CD8-positive, alpha-beta memory T cell (primary cell): ENCODE measurements at places on chromosomes 7 and 10. TPM values are rescaled to one million over a fixed set of nuclear protein-coding genes. Genes with fewer than 3 reads are reported as not detected.

The ZNF107 gene
- 13.5 TPM for total RNA-seq

The MOGAT3 gene
- total RNA-seq = not detected

The MDFIC gene
- total RNA-seq = 135 TPM

GRCh38 chr10:77287647-77288120 lies 349.9 kb downstream of the KCNMA1 start:
- H3K36me3 ChIP-seq = no peaks in the 10 kb centered on the region
- DNase-seq = no peak
- H3K4me3 ChIP-seq = no peak overlapping the region

DNA sequence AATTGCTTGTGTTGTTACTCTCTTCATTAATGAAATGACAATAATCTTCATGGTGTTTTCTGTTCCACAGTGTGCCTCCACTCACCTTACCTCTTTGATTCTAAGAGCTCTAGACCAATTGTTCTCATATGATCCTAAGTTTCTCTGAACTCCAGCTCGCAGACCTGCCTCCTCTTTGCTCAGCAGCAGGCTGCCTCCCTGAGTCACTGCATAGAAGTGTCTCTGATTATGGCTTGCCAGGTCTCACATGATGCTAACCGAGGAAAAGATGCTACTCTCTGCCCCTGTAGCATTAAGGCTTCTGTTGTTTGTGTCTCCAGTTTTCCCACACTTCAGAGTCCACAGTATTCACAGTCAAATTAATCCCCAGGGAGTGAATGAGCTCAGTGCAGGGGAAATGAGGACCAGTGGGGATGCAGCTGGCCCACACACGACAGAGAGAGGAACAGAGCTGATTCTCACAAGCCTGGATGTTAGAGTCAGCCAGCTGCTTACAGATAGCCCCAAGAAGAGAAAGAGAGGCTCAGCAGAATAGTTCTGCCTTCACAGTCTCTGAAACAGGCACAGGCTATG lies 145.9 kb upstream of the EGR2 start:
- no peaks in the 10 kb centered on the region for H3K36me3 ChIP-seq
- H3K4me1 ChIP-seq = no peaks in the 10 kb centered on the region
- DNase-seq = no peak
- no peak overlapping the region for H3K4me3 ChIP-seq
- H3K27ac ChIP-seq = no peak overlapping the region

- peaks cover 8% of the 10 kb centered on the region for H3K36me3 ChIP-seq
- H3K27ac ChIP-seq = no peak overlapping the region
- no peaks in the 10 kb centered on the region for H3K27me3 ChIP-seq
Measured at GRCh38 chr7:155750255-155751125, 61.8 kb downstream of the SHH start.

DNA sequence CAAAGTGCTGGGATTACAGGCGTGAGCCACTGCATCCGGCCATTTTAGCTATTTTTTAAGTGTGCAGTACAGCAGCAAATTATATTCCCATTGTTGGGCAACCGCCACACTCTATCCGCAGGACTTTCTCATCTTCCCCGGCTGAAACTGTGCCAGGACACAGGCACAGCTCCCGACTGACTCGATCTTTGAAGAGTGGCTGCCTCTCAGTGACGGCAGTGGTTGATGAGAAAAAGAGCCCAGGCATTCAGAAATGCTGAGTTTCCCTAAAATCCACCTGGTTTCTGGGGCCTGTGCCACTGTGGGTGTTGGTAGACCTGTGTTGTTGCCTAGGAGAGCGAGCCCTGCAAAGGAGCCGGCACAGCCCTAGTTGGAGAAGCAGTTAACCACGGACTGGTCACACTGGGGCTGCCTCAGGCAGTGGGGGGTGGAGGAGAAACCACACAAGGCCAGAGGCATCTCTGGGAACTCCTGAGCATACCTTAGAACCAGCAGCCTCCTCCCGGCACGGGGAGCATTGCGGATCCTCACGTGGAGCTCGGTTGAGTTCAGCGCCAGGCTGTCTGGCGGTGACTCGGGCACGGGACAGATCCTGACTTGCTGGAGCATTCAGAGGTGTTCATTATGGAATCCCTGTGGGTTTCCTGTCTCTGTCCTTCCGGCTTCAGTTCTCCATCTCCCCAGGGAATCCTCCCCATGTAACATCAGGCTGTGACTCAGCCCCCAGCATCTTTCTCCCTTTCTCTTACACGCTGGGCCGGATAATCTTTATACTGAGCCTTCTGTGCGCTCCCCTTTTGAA lies 16.2 kb downstream of the PFKFB3 start:
- no peak overlapping the region for H3K27ac ChIP-seq
- no peaks in the 10 kb centered on the region for H3K27me3 ChIP-seq
- H3K4me3 ChIP-seq = no peak overlapping the region
- H3K36me3 ChIP-seq = peaks cover 32% of the 10 kb centered on the region
- DNase-seq = no peak
- H3K4me1 ChIP-seq = no peaks in the 10 kb centered on the region

The ZWINT gene
- total RNA-seq = 114 TPM

The SH2D4B gene
- 0.11 TPM for total RNA-seq

The MYH16 gene
- total RNA-seq = not detected

The HK1 gene
- 153 TPM for total RNA-seq
